ENCODE measurements at places on chromosomes 16 and 17. TPM values are rescaled to one million over a fixed set of nuclear protein-coding genes. Genes with fewer than 3 reads are reported as not detected.

Gene RUSF1
- 44.3 TPM for total RNA-seq

Gene BAHCC1
- total RNA-seq = 9.9 TPM

Gene TMIGD1
- not detected for total RNA-seq

Gene ZNF646
- total RNA-seq = 8.5 TPM
